ENCODE measurements at places on chromosomes 1 and 21.

DNA sequence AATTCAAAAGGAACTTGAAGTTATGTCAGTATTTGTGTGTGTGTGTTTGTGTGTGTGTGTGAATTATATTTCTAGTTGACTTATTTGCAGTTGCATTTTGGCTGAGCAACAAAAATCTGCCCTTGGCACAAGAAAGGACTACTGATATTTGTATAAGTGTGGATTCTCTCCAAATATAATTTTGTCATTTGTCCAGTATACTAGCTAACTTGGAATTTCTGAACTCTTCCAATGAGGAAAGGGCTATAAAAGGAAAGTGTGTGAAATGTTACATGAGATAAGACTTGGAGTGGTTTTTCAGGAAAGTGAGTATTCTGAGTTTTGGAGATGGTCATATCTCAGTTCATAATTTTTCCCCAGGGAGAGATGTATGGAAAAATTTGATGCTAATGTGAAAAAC lies 1384.1 kb upstream of the B3GALT2 start:
- no peak for DNase-seq

DNA sequence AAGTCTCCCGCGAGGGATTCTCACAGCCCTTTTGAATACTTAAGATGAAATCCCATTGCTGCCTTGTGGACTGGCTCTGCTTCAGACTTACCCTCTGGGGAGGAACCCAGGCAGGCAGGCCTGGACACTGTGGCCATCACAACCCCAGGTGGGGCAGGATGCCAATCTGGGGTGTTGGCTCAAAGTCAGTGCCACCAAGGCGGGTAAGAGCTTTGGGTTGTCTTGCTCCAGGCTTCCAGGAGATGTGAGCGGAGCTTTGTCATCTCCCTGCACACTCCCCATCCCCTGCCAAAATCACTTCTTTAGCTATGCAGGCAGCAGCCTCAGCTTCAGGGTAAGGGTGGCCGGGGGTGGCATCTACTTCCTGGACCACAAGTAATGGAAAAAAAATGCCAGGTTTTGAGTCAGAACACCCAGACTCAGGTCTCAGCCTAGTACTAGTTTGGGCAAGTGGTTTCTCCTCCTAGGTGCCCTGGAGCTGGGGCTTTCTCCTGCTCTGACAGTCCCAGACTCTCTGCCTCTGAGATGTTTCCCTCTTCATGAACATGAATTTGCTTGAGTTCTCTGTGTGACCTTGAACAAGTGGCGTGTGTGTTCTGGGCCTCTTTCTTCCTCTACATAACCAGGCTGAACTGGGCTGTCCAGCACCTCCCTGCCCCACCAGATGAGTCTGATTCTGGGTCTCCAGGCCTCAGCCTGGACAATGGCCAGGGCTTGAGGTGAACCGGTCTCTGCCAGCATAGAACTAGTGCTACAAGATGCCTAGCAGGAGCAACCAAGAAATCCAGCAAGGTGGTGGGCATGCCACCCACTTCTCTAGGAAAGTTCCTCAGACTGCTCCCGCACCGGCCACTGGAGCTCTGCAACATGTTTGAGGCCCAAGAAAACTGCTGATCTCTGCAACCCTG lies 65.4 kb downstream of the VWA5B1 start:
- DNase-seq: peak; percentile 56

GRCh38 chr21:16713331-16714117 lies 799.3 kb upstream of the CXADR start:
- no peak for DNase-seq

GRCh38 chr21:31967334-31967733 lies 94.5 kb downstream of the HUNK start:
- DNase-seq: no peak

DNA sequence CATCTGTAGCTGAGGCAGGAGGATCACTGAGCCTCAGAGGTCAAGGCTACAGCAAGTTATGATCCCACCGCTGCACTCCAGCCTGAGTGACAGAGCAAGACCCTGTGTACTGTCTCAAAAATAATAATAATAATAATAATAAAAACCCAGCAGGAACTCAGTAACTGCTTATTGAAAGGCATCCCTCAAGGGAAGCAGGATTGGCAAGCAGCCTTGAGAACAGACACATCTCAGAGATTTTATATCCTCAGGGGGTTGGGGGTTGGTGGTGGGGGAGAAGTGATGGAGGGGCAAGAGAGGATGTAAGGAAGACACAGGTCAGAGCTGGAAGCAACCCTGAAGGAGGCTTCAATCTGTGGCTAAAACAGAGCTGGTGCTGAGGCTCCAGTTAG lies 29.6 kb downstream of the GNB1 start:
- DNase-seq: no peak

DNA sequence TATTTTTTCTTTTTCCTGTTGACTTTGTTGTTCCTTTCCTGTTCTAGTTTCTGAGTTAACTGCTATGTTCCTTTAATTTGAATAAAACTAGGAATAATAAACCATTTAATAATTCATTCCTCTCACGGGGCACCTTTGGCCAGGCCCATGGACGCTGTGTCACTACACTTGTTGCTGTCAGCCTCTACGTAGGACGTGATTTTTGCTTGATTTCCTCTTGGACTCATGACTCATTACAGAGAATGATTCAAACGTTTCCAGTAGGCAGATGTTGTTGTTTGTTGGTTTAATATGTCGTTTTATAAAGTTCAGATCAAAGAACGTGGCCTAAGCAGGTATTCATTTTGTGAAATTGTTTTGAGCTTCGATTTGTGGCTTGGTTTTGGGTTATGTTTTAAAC lies 9.1 kb upstream of the SLC19A1 start:
- DNase-seq: peak; percentile 72

- DNase-seq: peak; percentile 76
These were observed 21.6 kb upstream of the TRAF5 start for GRCh38 chr1:211305044-211305443.

- no peak for DNase-seq
These were observed 1.3 kb upstream of the C1orf226 start for GRCh38 chr1:162380061-162380846.

GRCh38 chr1:83571536-83571935 lies 427.4 kb downstream of the TTLL7 start:
- DNase-seq: no peak

- no peak for DNase-seq
These were observed 673 bp downstream of the PRMT2 start for GRCh38 chr21:46636181-46636512.

- DNase-seq: no peak
These were observed 43.7 kb upstream of the IPO9 start for GRCh38 chr1:201785291-201785690.

- DNase-seq: no peak
These were observed 75.2 kb upstream of the LRRN2 start for GRCh38 chr1:204760757-204761156.
